Activated naive CD8-positive, alpha-beta T cell treated with anti-CD3 and anti-CD28 coated beads for 36 hours (primary cell): ENCODE measurements at places on chromosomes 3 and 15.
A peak's percentile ranks its signal among the peaks of the same experiment; 100 is the strongest.

DNA sequence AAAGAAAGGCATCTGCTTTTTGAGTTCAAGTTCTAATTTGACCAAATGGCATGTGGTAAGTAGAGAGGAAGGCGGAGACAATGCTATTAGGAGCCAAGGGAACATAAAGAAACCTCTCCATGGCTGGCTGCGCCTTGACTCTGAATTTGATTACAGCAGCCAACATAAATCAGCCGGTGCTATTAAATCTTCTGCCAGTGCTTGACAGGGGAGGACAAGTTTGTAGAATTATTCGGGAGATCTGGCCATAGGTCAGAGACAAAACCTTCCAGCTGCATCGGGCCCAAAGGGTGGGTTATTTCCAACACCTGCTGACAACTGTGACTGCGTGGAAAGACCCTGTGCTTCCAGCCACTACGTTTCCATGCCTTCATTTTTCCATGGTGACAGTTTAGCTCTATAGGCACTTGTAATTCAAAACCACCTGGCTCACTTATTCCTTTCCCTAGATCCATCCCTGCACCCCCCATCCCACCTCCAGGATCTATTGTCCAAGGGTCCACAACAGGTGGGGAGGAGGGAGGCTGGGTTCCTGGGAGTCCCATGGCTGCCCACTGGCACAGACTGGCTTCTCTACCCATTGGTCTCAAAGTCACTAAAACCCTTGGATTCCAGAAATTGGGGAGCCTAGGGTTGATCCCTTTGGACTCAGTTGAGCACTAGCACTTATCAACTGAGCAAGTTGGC is 15.9 kb downstream of the COLQ start:
- no peak for DNase-seq

DNA sequence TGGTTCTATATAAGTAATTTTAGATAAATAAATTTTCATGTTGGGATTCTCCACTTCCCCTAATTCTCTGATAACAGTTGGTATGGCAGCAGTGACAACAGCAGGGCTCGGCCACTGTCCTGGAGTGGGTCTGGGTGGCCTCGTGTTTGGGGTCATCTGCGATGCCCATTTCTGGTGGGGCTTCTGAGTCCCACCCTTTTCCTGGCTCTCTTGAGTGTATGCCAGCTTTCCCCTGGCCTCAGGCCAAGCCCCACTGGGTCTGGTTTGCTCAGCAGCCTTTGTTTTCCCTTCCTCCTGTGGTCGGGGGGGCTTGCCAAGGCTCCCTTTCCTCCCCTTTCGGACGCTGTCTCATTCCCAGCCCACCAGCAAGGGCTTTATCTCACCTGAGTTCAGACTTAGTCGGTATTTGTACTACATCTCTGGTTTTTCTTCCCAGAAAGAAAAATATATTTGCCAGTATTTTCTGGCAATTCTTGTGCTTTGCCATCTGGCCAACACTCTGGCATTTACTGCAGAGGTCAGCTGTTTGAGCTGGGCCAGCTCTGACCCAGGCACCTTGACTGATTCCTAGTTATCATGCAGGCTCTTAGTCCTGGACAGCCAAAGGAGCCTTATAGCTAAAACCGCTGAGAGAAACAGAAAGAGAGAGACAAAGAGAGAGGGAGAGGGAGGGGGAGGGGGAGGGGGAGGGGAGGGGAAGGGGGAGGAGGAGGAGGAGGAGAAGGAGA is 35.2 kb downstream of the MYZAP start:
- no peak for DNase-seq

DNA sequence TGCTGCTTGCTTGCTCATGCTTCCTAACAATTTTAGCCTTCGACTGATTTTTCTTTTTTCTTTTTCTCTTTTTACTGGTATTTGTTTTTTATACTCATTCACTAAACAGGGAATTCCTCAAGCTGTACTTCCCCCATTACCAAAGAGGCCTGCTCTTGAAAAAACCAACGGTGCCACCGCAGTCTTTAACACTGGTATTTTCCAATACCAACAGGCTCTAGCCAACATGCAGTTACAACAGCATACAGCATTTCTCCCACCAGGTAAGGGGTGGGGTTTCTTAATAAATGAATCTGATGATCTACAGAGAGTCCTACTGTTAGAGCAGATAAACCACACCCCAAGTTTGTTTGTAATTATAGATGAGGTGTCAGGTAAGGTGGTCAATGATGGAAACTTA is 178.8 kb downstream of the MBNL1 start:
- DNase-seq = no peak

- DNase-seq = no peak
Observed at GRCh38 chr15:90210593-90210992, 9.5 kb downstream of the SEMA4B start.

DNA sequence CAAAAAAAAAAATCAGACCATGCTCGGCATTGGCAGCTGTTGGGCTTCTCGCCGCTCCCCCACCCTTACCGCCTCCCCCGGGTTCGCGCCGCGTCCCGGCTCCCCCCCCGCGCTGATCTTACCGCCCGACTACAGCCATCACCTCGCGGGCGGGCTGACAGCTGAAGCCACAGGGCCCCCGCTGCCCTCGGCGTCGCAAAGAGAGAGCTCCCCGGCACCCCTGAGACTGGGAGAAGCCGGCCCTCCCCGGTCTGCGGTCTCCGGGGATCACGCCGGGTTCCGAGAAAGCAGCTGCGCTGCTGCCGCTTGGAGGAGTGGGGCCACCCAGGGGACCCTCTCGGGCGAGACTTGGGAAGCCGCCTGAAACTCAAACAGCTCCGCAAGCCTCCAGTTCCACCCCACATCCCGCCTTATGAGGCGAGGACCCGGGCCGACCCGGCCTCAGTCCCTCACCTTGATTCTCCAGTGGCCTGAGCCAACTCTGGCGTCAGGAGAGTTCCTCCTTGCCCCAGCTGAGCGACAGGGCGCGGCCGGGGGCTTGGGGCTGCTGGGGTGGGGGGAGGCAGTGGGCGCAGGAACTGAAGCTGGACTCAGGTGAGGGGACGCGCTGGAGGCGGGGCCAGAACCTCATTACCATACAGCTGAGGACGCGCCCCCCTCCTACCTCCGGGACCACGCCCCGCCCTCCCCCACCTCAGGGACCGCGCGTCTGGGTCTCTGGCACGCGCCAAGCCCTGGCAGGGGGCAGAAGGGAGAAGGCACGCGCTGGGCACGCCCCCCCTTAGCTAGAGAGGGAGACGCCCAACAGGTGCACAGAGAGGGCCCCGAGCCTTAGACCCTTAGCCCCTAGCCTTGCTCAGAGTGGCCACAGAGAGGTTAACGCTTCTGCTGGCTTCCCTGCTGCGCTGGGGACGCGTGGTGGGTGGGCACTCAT is 1.0 kb upstream of the DLL4 start:
- peak; percentile 27 for DNase-seq

DNA sequence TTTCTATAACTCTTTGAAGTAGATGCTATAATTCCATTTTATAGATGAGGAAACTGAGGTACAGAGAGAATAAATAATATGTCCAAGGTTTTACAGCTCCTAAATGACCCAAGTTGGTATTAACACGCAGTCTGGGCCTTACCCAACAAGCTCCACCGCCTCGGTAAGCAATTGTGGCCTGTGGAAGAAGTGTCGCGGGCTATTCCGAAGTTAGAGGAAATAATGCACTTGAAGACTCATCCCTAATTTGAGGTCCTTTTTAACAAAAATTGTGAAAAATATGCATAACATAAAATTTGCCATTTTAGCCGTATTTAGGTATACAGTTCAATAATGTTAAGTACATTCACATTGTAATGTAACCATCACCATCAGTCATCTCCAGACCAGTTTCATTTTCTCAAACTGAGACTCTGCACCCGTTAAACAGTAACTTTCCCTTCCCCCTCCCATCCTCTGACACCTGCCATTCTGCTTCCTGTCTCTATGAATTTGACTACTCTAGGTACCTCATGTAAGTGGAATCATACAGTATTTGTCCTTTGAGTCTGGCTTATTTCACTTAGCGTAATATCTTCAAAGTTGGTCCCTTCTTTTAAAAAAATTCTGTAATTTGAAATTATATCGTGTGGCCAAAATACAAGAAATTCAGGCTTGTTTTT is 18.2 kb downstream of the IDH3A start:
- DNase-seq = peak; percentile 26

DNA sequence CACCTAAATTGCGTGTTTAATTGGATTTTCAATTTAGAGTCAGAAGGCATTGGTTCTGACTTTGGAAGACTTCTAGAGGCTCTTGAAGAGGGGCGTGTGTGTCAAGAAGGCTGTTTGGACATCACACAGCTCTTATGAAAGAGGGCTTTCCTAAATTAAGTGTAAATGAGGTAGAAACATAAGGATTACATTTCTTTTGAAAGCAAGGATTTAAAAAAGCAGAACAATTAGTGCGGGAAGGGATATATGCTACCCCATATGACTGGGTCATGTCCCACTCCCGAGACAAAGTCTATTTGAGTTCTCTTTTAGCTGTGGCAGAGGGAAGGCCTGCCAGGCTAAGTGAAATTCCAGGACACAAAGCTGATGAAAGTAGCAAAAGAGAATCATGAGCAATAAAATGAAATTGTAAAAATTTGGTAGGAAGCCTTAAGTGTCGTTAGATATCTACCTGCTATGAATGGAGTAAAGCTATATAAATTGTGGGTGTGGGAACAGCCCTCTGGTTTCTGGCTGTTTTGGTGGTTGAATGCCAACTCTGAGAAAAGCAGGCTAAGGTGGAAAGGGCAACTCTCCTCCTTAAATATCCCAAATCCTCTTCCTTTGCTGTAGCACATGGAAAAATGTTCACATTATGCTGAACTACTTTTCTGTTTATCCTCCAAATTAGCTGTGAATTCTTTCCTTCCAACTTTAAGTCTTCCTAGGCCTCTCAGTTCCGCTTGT is 100.6 kb upstream of the TSC22D2 start:
- DNase-seq = no peak

GRCh38 chr15:43881944-43882343 is 55.1 kb downstream of the WDR76 start:
- no peak for DNase-seq

DNA sequence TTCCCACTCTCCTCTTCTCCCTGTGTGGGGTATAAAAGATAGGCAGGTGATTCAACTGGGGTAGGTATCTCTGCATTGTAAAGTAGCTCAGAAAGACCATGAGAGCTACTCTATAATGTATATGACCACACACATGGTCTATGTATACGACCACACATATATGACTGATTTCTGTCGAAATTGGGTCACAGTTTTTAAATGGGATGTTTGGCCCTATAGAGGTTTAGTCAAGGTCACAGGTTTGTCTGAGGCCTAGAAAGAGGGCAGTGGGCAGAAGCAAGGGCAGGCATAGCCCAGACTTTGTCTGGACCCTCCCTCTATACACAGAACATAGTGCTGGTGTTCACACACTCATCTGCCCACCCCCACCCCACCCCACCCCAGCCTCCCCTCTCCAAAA is 4.4 kb downstream of the LAMP3 start:
- DNase-seq = no peak

DNA sequence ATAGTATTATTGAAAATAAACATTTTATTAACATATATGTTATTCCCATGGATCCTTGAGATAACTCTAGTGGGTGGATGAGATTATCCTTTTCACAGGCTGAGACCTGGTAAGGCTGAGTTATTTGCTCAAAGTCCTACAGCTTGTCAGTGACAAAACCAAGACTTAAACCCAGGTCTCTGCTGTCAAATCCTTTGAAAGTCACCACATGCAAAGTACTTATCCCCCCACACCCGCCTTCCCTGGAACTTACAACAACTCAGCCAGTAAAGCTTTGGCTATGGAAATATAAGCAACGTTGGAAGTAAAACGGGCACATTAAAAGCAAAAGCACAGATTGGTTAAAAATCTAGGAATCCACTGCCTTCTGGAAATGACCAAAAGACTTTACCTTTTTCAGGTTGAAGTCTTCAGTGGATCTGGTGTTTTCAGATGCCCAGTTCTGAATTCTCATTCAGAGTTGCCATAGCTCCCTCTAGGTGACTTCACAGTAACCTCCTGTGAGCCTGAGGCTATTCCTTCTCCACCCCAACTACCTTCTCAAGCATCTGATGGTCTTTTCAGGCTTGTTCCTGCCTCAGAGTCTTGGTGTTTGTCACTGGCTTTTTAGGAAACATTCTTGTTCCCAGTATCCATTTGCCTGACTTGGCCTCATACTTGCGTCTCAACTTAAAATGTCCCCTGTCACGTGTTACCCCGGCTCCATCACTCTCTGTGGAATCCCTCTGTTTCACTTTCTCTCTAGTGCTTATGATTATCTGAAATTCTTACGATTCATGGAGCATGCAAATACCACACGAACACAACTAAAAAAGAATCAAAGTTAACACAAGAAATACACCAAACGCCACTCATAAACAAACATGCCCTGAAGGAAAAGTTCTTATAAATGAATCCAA is 131.2 kb downstream of the MAGI1 start:
- DNase-seq = no peak
